ENCODE measurements at places on chromosomes 3 and 15. TPM values are rescaled to one million over a fixed set of nuclear protein-coding genes. Genes with fewer than 3 reads are reported as not detected.

Gene OR5AC2
- not detected for polyA plus RNA-seq

Gene GOLGA6A
- polyA plus RNA-seq: 0.50 TPM

Gene ALDH1A2
- 0.72 TPM for polyA plus RNA-seq

Gene SI
- polyA plus RNA-seq: not detected

Gene FOXP1
- polyA plus RNA-seq: 6.1 TPM

Gene HTR3E
- not detected for polyA plus RNA-seq

Gene TPRG1
- 1.6 TPM for polyA plus RNA-seq

Gene RSRC1
- 28.1 TPM for polyA plus RNA-seq

All from neural cell (in vitro differentiated cells).